Suprapubic skin (tissue), 4 donors: ENCODE measurements at places on chromosomes 1 and 21. TPM values are rescaled to one million over a fixed set of nuclear protein-coding genes. Genes with fewer than 3 reads are reported as not detected.

The SPAG17 gene
- 0.45 TPM for total RNA-seq

The KCNJ9 gene
- total RNA-seq = not detected

The CKS1B gene
- total RNA-seq = 55.4 TPM

The TSPAN1 gene
- 2.1 TPM for total RNA-seq

The AMY1A gene
- not detected for total RNA-seq

The THAP3 gene
- total RNA-seq = 17.9 TPM

DNA sequence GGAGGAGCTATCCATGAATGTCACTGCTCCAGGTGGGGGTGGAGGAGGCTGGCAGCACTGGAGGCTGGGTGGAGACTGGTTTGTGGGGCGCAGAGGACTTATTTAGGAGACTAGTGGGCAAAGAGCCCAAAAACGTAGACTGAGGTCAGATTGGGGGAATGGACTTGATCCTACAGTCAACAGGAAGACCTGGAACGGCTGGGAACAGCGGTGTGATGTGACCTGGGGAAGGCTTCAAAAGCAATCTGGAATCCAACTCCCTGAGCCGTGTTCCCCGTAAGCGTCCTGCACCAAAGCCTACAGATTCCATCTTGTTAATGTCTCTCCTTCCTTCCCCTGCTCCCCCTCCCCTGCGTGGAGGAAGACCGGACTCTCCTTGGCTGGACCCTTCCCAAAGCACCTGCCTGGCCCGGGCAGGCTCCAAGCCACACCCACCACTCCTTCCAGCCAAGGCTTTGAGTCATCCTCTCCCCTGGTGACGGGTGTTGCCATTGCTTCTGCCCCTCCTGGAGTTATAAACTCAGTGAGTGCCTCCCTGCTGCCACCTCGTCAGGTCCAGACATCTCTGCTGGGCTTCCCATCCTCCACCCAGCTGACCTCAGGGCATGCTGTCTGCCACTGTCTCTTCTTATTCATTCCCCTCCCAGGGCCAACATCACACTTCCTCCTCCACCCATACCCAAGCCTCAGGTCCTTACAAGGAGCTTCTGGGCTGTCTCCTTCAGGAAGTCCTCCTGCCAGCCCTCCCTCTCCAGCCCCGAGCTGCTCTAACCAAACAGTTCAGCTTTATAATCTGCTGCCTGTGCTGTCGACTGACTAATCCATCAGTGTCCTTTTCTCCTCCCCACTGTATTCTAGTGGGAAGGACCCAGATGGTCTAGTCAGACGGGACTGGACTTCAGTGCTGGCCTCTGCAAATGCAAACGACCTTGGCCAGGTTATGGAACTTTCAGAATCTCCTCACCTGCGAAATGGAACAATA is 1.6 kb upstream of the CLSTN1 start:
- DNase-seq = no peak

- DNase-seq = no peak
Measured at GRCh38 chr1:100700586-100700985, 19.0 kb upstream of the VCAM1 start.

DNA sequence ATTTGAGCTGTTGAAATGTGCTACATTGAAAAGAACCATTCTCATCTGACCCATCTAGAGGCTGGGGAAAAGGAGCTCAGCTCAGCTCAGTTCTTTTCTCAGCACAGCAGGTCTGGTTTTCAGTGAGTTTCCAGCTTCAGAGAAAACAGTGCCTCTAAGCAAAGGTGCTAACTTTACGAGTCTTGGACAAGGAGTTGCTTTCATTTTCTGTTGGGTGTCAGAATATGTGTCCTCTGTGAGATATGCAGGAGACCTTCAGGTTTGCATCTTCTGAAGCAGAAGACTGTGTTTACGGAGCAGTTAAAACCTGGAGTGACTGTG is 321.3 kb upstream of the USP24 start:
- DNase-seq = no peak

DNA sequence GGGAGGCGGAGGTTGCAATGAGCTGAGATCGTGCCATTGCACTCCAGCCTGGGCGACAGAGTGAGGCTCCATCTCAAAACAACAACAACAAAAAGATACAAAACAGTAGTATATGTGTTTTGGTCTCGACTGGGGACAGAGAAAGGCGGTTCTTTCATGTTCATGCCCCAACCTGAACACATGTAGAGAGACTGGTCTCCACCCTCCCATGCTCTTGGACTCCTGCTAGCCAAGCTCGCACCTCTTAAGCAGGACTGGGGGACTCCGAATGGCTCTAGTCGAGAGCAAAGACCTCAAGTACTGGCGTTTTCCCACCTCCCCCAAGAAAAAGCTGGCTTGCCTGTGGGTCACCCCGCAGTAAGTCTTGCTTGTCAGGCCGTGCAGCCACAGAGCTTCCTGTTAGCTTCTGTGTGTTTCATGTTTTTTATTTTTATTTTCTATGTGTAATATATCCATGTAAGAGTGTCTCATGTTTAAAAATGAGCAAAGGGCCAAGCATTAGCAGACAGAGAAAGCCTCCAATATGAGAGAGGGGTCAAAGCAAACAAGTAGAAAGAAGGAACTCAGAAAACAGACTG is 91.6 kb downstream of the SCCPDH start:
- DNase-seq = no peak

- no peak for DNase-seq
Measured at GRCh38 chr1:50438945-50439344, 15.7 kb upstream of the DMRTA2 start.

DNA sequence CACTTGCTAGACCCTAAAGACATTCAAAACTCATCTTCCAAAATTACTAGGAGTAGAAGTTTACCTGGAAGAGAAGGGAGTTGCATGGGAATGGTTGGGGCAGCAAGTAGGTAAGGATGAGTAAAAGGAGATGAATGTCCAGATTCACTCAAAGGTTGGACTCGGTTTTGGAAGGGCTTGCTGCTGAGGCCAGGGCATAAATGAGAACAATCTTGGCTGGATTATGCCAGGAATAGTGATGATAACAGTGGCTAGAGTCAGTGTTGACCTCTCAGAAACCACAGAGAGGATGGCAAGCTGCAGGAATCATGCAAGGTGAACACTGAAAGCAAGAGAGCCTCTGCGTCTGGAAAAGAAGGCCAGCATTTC is 43.4 kb downstream of the C8A start:
- no peak for DNase-seq

DNA sequence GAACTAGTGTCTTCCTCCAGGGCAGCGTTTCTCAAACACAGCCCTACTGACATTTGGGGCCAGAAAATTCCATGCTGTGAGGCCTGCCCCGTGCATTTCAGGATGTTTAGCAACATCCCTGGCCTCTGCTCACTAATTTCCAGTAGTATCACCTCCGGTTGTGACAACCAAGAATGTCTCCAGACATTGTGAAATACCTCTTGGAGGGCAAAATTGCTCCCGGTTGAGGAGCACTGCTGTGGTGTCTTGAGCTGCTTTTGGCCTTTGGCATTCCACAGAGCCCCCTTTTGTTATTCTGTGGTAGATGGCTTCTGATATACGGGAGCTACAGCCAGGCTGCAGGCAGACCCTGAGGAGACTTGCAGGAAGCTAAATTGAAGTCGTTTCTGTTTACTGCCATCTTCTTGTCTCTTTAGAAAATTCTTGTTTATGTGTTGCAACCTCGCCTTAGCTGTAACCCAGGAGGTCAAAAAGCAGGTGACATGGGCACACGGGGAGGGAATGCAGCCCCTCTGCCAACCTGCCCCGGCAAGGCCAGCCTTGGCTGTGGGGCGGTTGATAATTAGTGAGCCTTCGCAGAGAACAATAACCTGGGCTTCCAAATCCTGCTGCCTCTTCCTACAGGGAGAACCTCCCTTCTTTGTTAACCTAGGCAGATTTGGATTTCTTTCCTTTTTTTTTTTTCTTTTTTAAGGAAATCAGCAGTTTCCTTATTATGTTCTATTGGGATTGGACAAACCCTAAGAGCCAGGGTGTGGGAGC is 74.7 kb upstream of the AKT3 start:
- no peak for DNase-seq

GRCh38 chr21:45822429-45823099 is 159.0 kb upstream of the COL6A1 start:
- no peak for DNase-seq

- no peak for DNase-seq
Measured at GRCh38 chr21:45255381-45256020, 32.2 kb downstream of the POFUT2 start.
